ENCODE measurements at places on chromosomes 13 and 19. TPM values are rescaled to one million over a fixed set of nuclear protein-coding genes. Genes with fewer than 3 reads are reported as not detected.

The LRRC25 gene
- not detected for total RNA-seq

The NXNL1 gene
- not detected for total RNA-seq

The ZNF540 gene
- total RNA-seq = 0.60 TPM

The ZNF790 gene
- total RNA-seq = 5.7 TPM

The MUC16 gene
- total RNA-seq = under 0.01 TPM

The CABP5 gene
- total RNA-seq = not detected

The SLC7A10 gene
- not detected for total RNA-seq

The PCSK4 gene
- total RNA-seq = 0.44 TPM

The IER2 gene
- 31.2 TPM for total RNA-seq

The RNF17 gene
- total RNA-seq = 0.20 TPM

The DKKL1 gene
- total RNA-seq = 0.22 TPM

The PLPP2 gene
- 36.1 TPM for total RNA-seq

The RGL3 gene
- 1.8 TPM for total RNA-seq

The EHD2 gene
- total RNA-seq = 90.7 TPM

The IFNL1 gene
- total RNA-seq = not detected

The GNA15 gene
- total RNA-seq = under 0.01 TPM

The PLEKHA4 gene
- 7.1 TPM for total RNA-seq

The ZFP36 gene
- total RNA-seq = 4.0 TPM

The KLK14 gene
- total RNA-seq = not detected

The SYNE4 gene
- not detected for total RNA-seq

The C19orf38 gene
- total RNA-seq = not detected

The FUT3 gene
- total RNA-seq = not detected

The GAPDHS gene
- total RNA-seq = not detected

The ACER1 gene
- not detected for total RNA-seq

The SIGLEC11 gene
- total RNA-seq = not detected

The TJP3 gene
- total RNA-seq = not detected

The FXYD7 gene
- not detected for total RNA-seq

The SMAD9 gene
- 14.3 TPM for total RNA-seq

The TTYH1 gene
- not detected for total RNA-seq

The CCDC70 gene
- total RNA-seq = not detected

The ZNF575 gene
- 0.22 TPM for total RNA-seq

The OR7C1 gene
- total RNA-seq = not detected

The C5AR2 gene
- under 0.01 TPM for total RNA-seq

The GFY gene
- total RNA-seq = not detected

The ZNF256 gene
- total RNA-seq = 3.2 TPM

The MYPOP gene
- total RNA-seq = 0.87 TPM

The CEACAM3 gene
- total RNA-seq = not detected

The MAP2K7 gene
- total RNA-seq = 6.8 TPM

The SLAIN1 gene
- total RNA-seq = 3.3 TPM

The DCT gene
- not detected for total RNA-seq

The ILF3 gene
- total RNA-seq = 57.7 TPM

The PCDH20 gene
- not detected for total RNA-seq

The FXYD5 gene
- 14.2 TPM for total RNA-seq
